Thoracic aorta (tissue), 2 donors: ENCODE measurements at places on chromosomes 5 and 9. TPM values are rescaled to one million over a fixed set of nuclear protein-coding genes. Genes with fewer than 3 reads are reported as not detected.
A peak's percentile ranks its signal among the peaks of the same experiment; 100 is the strongest.

The EQTN gene
- not detected for total RNA-seq

The TBC1D13 gene
- 25.7 TPM for total RNA-seq

The PELO gene
- 28.8 TPM for total RNA-seq

- DNase-seq, result no peak
- no peaks in the 10 kb centered on the region for H3K27me3 ChIP-seq
- no peak overlapping the region for H3K4me3 ChIP-seq
- no peaks in the 10 kb centered on the region for H3K36me3 ChIP-seq
- H3K27ac ChIP-seq, result no peak overlapping the region
- H3K4me1 ChIP-seq, result no peaks in the 10 kb centered on the region
These were observed 138.1 kb downstream of the ATPSCKMT start for GRCh38 chr5:10111571-10111970.

DNA sequence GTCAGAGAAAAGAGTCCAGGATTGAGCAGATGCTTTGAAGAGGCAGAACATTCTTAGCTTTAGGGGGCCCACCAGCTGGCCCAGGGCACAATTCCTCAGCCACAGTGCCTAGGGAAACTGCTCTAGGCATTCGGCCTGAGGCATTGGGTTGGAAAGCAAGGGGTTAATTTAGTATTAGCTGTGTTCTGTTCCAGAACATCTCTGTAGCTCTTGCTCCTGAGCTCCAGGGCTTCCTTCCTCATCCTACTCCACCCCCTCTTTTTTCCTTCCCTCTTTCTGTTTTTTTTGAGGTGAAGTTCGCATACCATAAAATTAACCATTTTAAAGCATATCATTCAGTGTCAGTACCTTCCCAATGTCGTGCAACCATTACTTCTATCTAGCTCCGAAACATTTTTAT is 74.5 kb upstream of the PANK3 start:
- H3K27me3 ChIP-seq, result no peaks in the 10 kb centered on the region
- H3K4me1 ChIP-seq, result peaks cover 5% of the 10 kb centered on the region
- no peaks in the 10 kb centered on the region for H3K36me3 ChIP-seq
- DNase-seq, result no peak

DNA sequence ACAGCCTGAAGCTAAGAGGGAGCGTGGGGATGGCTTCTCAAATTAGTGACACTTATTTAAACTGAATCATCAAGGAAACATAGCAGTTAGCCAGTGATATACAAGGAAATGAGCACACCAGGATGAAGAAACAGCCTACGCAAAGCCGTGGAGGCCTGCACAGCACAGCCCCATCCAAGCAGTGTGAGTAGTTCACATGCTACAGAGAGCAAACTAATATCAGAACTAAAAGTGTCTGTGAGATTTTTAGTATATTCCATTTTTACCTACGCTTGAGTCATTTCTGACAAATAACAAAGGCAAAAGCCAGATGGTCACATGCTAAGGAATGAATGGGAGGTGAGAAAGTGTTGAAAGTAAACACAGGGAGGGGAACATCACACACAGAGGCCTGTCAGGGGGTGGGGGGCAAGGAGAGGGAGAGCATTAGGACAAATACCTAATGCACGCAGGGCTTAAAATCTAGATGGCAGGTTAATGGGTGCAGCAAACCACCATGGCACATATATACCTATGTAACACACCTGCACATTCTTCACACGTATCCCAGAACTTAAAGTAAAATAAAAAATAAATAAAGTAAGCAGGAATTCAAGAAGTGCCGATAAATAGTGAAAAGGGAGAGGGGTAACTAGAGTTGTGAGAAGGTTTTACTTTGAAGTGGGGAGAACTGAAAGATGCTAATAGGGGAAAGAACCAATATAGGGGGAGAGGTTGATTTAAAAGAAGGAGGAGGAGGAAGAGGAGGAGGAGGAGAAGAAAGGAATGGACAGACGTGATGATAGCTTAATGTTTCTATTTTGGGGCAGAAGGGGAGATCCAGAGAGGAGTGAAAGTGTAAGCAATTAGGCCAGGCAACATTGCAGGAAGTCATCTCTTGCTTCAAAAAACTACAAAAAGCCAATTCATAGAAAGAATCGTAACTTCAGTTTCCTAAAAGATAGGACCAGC is 100.9 kb upstream of the PTGER4 start:
- H3K27me3 ChIP-seq, result no peaks in the 10 kb centered on the region
- no peak overlapping the region for H3K27ac ChIP-seq
- no peaks in the 10 kb centered on the region for H3K36me3 ChIP-seq

GRCh38 chr9:23665051-23665450 is 161.0 kb downstream of the ELAVL2 start:
- no peak overlapping the region for H3K27ac ChIP-seq
- H3K27me3 ChIP-seq, result no peaks in the 10 kb centered on the region
- H3K36me3 ChIP-seq, result no peaks in the 10 kb centered on the region
- no peak for DNase-seq

DNA sequence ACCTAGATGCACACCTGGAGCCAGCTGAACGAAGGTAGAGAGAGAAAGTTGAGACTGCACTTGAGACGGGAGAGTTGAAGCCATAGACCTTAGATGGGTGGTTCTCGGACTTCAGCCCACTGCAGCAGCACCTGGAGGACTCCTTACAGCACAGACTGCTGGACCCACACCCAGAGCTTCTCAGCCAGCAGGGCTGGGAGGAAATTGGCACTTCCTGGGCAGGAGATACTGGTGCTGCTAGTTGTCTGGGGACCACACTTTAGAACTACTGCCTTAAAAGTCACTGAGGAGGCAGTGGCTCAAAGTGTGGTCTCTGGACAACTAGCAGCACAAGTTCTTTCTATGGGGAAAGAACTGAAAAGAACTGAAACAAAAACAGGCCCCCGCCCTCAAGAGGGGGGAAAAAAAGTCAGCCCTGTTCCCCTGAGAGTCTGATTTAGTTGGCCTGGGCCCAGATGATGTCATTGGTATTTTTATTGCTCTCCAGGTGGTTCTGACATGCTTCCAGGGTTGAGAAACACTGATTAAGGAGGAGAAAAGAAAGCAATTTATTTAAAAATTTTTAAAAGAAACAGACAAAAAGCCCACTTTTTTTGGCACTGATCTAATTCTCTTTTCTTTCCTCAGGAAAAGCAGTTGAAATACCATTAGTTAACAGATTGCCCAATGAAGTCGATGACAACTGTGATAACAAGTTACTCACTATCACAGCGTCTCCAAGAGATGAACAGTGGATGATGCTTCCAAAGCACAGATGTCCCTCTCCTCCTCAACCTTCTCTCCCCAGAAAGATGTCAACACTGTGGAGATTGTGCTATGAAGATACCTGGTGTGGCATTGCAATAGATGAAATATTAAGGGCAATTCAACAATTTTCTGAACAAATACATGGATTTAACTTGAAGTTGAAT is 73.6 kb upstream of the ADAMTS16 start:
- H3K4me3 ChIP-seq, result no peak overlapping the region
- H3K27ac ChIP-seq, result no peak overlapping the region
- no peak for DNase-seq
- no peaks in the 10 kb centered on the region for H3K36me3 ChIP-seq
- no peaks in the 10 kb centered on the region for H3K4me1 ChIP-seq

DNA sequence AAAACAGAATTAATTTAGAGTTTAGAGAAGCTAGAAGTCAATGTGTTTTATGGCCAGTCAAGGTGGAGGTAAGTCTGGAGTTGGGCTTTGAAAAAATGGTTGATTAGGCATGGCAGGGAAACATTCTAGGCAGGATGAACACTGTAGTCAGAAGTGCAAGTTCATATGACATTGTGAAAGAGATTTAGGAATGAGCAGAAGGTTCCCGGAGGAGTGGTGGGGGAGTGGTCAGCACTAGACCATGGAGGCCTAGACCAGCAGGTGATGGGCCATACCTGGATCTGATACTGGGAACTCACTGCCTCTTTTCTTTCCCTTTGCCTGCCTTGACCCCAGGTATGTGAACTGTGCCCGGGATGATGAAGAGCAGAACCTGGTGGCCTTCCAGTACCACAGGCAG is 16.6 kb downstream of the PRDM9 start:
- H3K4me3 ChIP-seq, result no peak overlapping the region
- H3K4me1 ChIP-seq, result no peaks in the 10 kb centered on the region
- DNase-seq, result no peak

GRCh38 chr5:80067016-80067415 is 31.9 kb downstream of the THBS4 start:
- H3K4me1 ChIP-seq, result peaks cover 14% of the 10 kb centered on the region
- no peaks in the 10 kb centered on the region for H3K36me3 ChIP-seq
- no peaks in the 10 kb centered on the region for H3K27me3 ChIP-seq
- H3K27ac ChIP-seq, result no peak overlapping the region
- no peak for DNase-seq

DNA sequence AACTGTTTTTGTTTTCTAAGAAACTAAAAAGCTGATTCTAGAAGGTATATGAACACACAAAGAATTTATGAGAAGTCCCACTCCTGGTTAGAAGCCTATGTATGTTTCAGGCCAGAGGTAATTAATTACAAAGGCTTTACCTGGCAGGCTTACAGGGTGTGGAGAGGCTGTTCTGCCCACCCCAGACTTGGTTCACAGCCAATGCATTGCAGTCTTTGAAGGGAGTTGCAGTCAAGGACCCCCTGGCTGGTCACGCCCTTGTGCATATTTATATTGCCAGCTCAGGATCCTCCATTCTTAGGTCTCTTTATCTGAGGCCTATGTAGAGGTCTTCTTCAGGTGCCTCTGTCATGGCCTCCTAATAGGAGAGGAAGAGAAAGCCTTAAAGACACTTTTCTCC is 13.6 kb upstream of the PRSS3 start:
- no peak overlapping the region for H3K27ac ChIP-seq
- DNase-seq, result no peak
- no peak overlapping the region for H3K4me3 ChIP-seq

GRCh38 chr5:109483395-109483971 is 73.7 kb upstream of the PJA2 start:
- no peaks in the 10 kb centered on the region for H3K36me3 ChIP-seq
- H3K4me3 ChIP-seq, result no peak overlapping the region
- no peak overlapping the region for H3K27ac ChIP-seq
- H3K4me1 ChIP-seq, result peaks cover 5% of the 10 kb centered on the region
- no peak for DNase-seq
- H3K27me3 ChIP-seq, result no peaks in the 10 kb centered on the region

GRCh38 chr5:94245608-94246007 is 372.8 kb downstream of the KIAA0825 start:
- DNase-seq, result no peak
- peaks cover 10% of the 10 kb centered on the region for H3K4me1 ChIP-seq
- H3K4me3 ChIP-seq, result no peak overlapping the region
- no peaks in the 10 kb centered on the region for H3K27me3 ChIP-seq
- no peaks in the 10 kb centered on the region for H3K36me3 ChIP-seq

DNA sequence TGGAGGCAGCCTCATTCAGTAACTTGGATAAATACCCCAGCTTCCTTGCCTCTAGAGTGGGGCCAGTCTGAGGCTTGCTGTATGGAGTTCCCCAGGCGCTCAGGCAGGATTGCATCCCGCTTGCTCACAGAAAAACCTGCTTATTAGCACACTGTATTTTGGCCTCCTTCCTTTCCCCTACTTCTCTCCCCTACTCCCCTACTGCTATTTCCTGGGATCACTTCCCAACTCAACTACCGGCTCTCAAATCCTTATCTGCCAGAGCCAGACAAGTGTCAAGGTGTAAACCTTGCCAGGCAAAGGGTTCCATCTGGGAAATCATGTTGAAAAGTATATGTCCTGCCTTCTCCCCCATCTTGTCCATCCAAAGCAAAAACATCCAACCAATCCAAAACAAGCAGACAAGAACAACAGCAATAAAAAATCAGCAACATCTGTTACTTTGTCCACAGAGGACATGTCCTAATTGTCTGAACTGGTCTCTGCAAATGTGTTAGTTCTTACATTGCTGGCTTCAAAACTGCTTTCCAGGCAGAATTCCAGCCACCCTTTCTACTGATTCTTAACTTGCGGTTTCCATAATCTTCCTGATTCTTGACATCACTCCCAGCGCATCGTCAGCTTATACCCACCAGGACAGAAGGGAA is 164.1 kb upstream of the SEMA6A start:
- no peak for DNase-seq
- H3K36me3 ChIP-seq, result no peaks in the 10 kb centered on the region
- no peaks in the 10 kb centered on the region for H3K27me3 ChIP-seq

- no peaks in the 10 kb centered on the region for H3K27me3 ChIP-seq
- H3K36me3 ChIP-seq, result no peaks in the 10 kb centered on the region
- peak overlapping the region; percentile 81 for H3K27ac ChIP-seq
These were observed 10.5 kb downstream of the EXD3 start for GRCh38 chr9:137412431-137412830.

GRCh38 chr5:141512390-141512910 is 23.6 kb downstream of the PCDHGC5 start:
- peak overlapping the region; percentile 81 for H3K4me3 ChIP-seq
- peaks cover 56% of the 10 kb centered on the region for H3K4me1 ChIP-seq
- no peaks in the 10 kb centered on the region for H3K27me3 ChIP-seq
- peak overlapping the region; percentile 94 for H3K27ac ChIP-seq
- peak; percentile 63 for DNase-seq

DNA sequence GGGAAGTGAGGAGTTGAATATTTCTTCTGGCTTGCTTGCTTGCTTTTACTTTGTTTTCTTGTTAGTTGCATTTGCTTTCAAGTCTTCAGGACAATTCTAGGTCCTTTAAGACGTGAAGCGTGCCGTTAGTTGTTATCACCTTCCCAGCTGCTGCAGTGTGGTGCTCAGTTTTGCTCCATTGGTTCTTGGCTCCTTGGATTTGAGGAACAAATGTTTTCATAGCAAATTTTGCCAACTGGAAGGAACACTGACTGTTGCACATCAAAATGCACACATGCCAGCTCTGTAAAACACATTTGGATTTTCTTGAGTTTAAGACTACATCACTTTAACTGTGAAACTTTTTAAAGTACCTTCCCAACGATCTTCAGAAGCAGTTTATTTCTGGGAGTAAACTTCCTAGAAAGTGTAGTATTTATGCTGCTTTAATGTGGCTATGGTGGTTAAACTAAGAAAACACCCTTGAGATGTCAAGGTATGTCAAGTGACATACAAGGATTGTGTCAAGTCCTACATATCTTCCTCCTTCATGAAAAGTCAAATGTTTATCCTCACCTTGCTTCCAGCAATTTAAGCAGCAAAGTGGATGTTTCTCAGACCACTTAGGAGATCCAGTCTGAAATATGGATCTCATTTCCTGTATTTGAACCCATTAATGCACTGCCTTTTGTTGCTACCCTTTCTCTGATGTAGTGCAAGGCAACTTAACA is 24.9 kb downstream of the MOCS2 start:
- DNase-seq, result no peak
- H3K36me3 ChIP-seq, result no peaks in the 10 kb centered on the region
- no peaks in the 10 kb centered on the region for H3K27me3 ChIP-seq
- no peak overlapping the region for H3K4me3 ChIP-seq
- H3K4me1 ChIP-seq, result no peaks in the 10 kb centered on the region

GRCh38 chr5:81425569-81425968 is 31.6 kb upstream of the ACOT12 start:
- no peak overlapping the region for H3K4me3 ChIP-seq
- H3K36me3 ChIP-seq, result no peaks in the 10 kb centered on the region
- H3K27me3 ChIP-seq, result no peaks in the 10 kb centered on the region
- H3K27ac ChIP-seq, result no peak overlapping the region
- DNase-seq, result no peak
